ENCODE measurements at places on chromosomes 1 and 21.

- DNase-seq, result no peak
Observed at GRCh38 chr1:18332576-18332975, 148.2 kb upstream of the KLHDC7A start.

DNA sequence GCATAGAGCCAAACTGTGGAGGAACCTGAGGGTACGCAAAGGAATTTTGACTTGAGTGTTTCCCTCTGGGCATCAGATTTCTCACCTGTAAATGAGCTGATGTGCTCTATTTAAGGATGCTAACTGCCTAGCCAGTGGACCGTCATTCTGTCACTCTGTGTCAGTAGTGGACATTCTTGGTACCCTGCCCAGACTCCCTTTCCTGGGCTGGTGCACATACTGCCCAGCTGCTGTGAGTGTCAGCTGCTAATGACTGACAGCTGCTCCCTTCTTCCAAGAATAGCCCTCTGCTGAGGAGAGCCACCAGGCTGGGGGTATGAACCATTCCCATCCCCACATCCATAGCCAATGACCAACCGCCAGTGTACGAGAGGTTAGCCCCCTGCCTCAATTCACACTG, 193.1 kb upstream of the DAB1 start:
- DNase-seq, result no peak

DNA sequence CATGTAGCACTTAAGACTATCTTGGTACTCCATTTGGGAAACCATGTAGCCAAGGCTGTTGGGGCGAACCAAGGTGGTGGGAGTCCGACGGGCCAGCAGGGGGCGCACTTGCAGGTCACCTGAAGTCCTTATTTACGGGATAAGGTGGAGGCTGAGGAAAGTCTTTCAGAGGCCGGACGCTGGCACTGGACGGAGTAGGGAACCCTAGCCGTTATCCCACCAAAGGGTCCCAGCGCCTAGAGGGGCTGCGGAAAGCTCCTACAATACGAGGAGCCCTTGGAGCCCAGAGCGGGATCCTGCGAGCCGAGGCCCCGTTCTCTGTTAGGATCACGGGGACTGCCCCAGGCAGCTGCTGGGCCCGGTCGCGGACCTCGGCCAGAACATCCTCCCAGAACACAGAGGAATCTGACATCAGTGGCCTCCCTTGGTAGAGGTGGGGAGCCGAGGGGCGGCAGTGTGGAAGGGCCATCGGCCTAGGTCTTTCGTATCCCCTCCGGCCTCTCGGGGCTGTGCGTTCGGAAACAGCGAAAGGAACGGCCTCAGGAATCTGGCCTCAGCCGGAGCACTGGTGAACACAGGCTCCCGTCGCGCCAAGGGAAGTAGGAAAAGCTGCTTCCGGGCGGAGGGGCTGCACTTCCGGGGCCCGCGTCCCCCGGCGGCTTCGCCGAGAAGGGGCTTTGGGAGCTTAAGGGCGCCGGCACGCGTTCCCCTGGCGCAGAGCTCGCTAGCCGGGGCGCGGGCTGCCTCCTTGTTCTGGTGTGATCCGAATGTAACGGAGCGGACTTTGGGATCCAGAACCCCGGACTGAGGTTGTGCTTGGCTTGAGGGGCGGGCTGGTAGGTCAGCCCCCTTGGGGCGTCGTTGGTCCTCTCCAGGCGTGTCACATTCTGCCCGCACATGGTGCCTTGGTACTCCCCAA, 29.9 kb upstream of the RPTN start:
- DNase-seq, result peak; percentile 74

GRCh38 chr1:205088341-205088740, 4.1 kb upstream of the TMEM81 start:
- DNase-seq, result no peak

- DNase-seq, result no peak
Observed at GRCh38 chr1:32246888-32247273, at the start of gene FAM167B. Gene FAM167B (plus strand): TSS chr1:32247222. CDS start chr1:32247422, 200 bp downstream.

DNA sequence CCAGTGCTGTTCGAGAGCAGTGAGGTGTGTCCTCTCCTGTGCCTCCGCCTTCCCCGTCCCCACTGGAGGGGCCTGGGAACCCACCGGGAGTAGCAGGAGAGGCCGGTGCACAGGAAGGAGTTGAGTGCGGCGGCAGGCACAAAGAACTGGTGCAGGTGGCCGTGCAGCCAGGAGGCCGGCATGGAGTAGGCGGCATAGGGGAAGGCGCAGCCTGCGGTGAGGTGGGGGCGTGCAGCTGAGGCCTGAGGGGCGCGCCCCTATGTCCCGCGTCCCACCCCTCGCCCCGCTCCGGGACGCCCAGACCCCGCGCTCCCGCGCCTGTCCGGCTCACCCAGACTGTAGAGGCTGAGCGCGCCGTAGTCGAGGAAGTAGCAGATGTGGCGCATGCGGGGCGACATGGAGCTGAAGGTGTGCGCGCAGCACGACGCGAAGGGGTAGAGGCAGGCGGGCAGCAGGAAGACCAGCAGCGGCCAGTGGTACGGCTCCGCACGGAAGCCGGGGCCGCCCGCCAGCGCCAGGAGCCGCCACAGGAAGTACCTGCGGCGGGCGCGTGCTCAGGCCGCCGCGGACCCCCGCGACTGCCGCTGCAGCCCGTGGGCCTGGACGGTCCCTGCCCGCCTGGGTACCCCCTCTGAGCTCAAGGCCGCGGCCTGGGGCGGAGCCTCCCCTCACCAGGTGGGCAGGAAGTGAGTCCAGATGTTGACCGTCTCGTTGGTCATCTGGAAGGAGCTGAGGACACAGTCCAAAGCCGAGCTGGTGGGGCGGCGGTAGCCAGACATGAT, 2.2 kb downstream of the PAQR6 start:
- DNase-seq, result peak; percentile 14

- no peak for DNase-seq
Observed at GRCh38 chr1:41809692-41810091, 109.0 kb downstream of the HIVEP3 start.

GRCh38 chr1:44281962-44282703, 68.9 kb downstream of the DMAP1 start:
- DNase-seq, result no peak

GRCh38 chr1:214581785-214582184, 21.2 kb upstream of the CENPF start:
- no peak for DNase-seq

GRCh38 chr1:19925342-19926070, 2.1 kb upstream of the PLA2G2E start:
- no peak for DNase-seq

DNA sequence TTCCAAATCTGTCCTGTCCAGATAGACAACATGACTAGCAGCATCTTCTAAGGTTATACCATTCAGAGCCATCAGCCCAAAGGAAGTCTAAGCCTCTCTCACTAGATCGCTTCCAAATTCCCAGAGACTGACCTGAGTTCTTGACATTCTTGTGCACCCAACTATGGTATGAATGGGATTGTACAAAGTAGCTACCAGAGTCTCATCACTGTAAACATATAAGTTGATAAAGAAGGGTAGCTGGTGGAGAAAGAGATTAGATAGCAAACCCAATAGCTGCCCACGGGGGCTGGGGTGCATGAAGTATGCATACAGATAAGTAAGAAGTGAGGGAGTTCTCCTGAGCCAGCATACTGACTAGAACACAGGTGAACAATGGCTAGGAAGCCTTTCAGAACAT, 180.0 kb downstream of the PLPP3 start:
- DNase-seq, result no peak

DNA sequence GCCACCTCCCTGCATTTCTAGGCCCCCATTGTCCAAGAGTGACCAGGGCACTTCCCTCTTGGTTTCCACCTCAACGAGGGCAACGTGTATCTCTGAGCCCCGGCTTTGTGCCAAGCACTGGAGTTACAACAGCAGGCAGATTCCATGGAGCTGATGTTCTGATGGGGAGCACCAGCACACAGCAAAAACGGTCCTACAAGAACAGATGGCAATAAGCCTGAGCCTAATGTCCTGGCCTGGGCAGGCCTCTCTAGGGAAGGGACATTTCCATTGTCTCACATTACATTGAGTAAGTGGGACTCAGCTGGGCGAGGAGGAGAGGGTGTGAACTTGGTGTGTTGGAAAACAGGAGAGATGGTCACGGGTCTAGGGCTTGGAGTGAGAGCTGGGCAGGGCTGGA, 27.2 kb upstream of the NPPB start:
- no peak for DNase-seq

GRCh38 chr21:35922618-35923017, 137.7 kb downstream of the SETD4 start:
- no peak for DNase-seq

DNA sequence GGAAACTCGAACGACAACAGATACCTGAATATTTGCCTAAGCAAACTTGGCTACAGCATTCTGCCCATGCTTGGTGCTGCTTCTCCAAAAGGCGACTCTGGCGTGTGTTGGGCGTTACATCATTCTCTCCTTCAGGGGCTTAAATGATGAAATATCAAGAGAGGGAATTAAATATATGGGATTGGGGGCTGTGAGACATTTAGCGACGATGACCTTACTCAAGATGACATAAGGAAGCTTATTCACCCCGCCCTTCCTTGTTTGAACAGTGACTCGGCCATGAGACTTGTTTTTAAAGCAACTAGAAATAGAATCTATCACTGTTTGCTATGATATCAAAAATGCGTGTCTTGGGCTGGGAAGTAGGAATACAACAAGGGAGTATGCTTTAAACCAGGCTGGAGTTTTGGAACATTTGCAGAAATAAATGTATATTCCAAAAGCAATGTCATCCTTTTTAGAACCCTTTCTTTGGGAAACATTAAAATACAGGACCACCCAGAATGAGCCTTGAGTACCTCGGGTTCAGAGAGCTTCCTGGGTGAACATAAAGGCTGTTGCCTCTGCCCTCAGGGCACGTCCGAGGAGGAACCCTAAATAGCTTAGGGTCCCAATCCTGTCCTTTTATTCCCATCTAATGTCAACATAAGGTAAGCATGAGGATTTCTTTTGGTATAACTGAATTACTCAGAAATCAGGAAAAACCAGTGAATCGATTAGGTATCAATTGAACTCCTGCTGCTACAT, 123.3 kb upstream of the SLC45A1 start:
- DNase-seq, result no peak

GRCh38 chr1:54464031-54464476, 57.9 kb upstream of the SSBP3 start:
- no peak for DNase-seq

GRCh38 chr1:178923512-178923911, 52.6 kb upstream of the ANGPTL1 start:
- no peak for DNase-seq

- no peak for DNase-seq
Observed at GRCh38 chr21:42537106-42537742, 23.6 kb downstream of the SLC37A1 start.

- no peak for DNase-seq
Observed at GRCh38 chr1:48679859-48680258, 96.8 kb downstream of the BEND5 start.

GRCh38 chr1:10789803-10790702, 6.4 kb downstream of the CASZ1 start:
- DNase-seq, result no peak

- DNase-seq, result no peak
Observed at GRCh38 chr1:20172033-20172590, 13.8 kb upstream of the UBXN10 start.

- no peak for DNase-seq
Observed at GRCh38 chr1:202688401-202688800, 21.9 kb downstream of the SYT2 start.

DNA sequence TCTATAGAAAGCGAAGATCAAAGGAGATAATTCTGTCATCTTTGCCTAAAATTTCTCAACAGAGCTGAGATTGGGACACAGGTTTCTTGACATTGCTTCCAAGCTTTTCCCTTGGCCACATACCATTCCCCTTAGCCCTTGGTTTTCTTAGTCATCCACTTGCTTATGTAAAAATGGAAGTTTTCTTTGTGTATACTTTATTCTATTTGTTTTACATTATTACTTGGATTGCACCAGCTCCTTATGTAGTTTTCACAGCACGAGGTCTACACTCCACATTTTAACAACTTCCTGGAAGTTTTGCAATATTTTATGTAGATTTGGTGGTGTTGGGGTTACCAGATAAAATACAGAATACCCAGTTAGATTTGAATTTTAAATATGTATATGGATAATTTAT, 129.8 kb downstream of the PLA2G4A start:
- no peak for DNase-seq

GRCh38 chr1:26145960-26146294, 13.0 kb upstream of the FAM110D start:
- DNase-seq, result no peak

DNA sequence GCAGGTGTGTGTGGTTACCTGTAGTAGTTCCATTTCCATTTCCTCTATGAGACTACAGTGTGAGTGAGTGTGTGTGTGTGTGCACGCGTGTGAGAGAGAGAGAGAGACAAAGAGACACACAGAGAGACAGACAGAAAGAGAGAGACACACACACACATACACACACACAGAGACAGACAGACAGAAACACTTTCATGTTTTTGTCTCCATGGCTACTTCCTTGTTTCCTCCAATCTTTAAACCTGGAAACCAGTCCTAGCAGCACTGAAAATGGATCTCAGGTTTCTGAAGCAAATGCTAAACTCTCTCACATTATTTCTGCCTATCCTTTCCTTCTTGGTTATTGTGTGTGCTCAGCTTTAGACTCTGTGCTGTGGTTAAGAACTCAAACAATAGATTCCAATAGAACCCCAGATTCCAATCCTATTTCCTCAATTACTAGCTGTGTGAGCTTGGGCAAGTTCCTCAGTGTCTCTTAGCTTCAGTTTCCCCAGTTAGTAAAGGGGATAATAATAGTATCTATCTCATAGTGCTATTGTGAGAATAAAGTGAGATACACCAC, 22.4 kb upstream of the ABCD3 start:
- DNase-seq, result no peak

GRCh38 chr1:205978676-205979075, 24.5 kb downstream of the RAB7B start:
- no peak for DNase-seq

DNA sequence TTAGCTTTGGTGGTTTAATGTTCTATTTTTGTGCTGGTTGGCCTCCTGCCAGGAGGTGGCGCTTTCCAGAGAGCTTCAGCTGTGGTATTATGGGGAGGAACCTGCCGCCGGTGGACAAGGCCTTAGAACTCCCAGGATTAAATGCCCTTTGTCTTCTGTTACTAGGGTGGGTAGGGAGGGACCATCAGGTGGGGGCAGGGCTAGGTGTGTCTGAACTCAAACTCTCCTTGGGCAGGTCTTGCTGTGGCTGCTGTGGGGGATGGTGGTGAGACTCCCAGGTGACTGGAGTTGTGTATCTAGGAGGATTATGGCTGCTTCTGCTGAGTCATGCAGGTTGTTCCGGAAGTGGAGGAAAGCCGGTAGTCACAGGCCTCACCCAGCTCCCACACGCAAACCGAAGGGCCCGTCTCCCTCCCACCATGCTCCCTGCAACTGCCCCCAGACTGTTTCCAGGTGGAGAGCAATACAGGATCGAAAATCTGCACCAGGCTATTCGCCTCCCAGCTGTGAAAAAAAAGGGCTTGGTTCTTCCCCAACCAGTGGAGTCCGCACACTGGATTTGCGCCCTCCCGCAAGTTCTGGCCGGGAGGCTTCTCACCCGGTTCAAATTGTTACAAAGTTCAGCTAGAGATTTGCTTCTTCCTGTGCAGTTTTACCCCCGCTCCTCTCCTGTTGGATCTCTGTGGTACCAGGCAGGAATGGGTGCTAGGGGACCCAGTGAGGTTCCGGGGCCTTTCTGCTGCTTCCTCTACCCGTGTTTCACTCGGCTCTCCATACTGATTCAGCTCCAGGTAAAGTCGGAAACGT, 220.5 kb downstream of the CENPF start:
- DNase-seq, result no peak

GRCh38 chr1:54619749-54620148, 3.6 kb downstream of the FAM151A start:
- no peak for DNase-seq

Data from stimulated activated CD4-positive, alpha-beta T cell treated with anti-CD3 and anti-CD28 coated beads, Interleukin-12 subunit alpha, Interleukin-12 subunit beta, amount 100 ng/mL, for 48 hours (primary cell).